Prostate gland (tissue), 2 donors: ENCODE measurements at places on chromosomes 11 and 22. TPM values are rescaled to one million over a fixed set of nuclear protein-coding genes. Genes with fewer than 3 reads are reported as not detected.

The SHISAL1 gene
- 1.8 TPM for total RNA-seq

The TTC12 gene
- 21.6 TPM for total RNA-seq

The CHST1 gene
- 0.32 TPM for total RNA-seq

The BTBD18 gene
- total RNA-seq: 1.0 TPM

The TEX54 gene
- total RNA-seq: not detected

The DGCR6L gene
- 109 TPM for total RNA-seq

The MS4A3 gene
- total RNA-seq: not detected

The PLXNB2 gene
- total RNA-seq: 309 TPM

The ANO1 gene
- total RNA-seq: 34.6 TPM

The SLC5A12 gene
- total RNA-seq: not detected
